Glomerular endothelial cell (primary cell): ENCODE measurements at places on chromosomes 2 and 18.

DNA sequence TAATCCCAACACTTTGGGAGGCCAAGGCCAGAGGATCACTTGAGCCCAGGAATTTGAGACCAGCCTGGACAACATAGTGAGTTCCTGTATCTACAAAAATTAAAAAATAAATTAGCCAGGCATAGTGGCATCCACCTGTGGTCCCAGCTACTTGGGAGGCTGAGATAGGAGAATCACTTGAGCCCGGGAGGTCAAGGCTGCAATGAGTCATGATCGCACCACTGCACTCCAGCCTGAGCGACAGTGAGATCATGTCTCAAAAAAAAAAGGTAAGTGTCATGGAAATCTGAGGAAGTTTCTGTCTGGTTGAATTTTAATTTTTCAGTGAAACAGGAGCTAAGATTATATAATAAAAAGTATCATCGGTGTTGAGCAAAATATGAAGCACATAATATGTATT, 2.5 kb upstream of the C2orf15 start:
- DNase-seq: no peak

GRCh38 chr2:54384301-54385203, 71.6 kb upstream of the SPTBN1 start:
- DNase-seq: no peak

DNA sequence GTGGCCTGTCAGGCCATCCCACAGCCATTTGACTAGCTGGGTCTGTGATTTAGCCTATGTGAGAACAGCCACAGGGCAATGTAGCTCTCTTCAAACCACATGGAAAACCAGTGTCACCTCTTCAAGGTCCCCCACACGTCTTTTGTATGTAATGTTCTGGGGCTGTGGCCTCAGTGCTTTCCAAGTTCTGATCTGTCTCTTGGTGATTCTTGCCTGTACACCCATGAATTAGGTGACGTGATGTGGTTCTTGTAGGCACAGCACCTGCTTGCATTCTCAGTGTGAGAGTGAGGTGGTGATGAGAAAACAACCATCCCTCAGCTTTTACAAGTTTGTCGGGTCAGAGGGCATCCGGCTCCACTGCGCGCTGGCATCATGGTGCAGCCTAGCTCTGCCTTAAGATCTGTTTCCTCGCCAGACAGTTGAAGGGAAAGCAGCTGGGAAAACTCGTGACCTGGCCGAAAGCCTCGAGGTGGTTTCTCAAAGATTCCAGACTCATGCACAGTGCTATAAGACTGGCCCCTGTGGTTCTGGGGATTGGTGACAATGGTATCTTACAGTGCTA, 125.8 kb downstream of the TANC1 start:
- no peak for DNase-seq

DNA sequence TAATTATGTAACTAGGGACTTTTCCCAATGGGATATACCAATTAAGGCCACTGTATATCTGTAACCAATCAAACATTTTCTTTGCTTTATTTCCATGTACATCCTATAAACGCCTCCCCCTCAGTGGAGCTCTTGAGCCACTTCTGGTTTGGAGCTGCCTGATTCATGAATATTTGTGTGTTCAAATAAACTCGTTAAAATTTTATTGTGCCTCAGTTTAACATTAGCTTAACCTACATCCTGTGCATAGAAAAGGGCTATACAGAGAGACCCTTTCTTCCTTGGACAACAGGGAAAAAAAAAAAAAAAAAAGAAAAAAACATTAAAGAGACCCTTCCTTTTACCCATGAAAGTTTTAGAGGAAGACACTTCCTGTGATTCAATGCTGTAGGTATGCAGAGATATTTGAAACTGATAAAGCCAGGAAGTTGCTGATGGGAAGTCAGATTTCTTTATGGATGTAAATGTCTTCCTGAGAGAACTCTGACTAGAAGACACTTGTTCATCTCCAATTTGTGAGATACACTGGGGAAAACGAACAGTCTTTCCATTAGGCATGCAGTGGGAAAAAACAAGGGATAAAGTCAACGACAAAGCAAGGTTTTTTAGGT, 614.6 kb upstream of the SOX11 start:
- DNase-seq: peak; percentile 16
